ENCODE measurements at places on chromosomes 7 and 10. TPM values are rescaled to one million over a fixed set of nuclear protein-coding genes. Genes with fewer than 3 reads are reported as not detected.

The CCDC136 gene
- total RNA-seq, result 3.3 TPM

The VAX1 gene
- not detected for total RNA-seq

The CABCOCO1 gene
- 0.51 TPM for total RNA-seq

The C10orf62 gene
- not detected for total RNA-seq

The TAC1 gene
- not detected for total RNA-seq

DNA sequence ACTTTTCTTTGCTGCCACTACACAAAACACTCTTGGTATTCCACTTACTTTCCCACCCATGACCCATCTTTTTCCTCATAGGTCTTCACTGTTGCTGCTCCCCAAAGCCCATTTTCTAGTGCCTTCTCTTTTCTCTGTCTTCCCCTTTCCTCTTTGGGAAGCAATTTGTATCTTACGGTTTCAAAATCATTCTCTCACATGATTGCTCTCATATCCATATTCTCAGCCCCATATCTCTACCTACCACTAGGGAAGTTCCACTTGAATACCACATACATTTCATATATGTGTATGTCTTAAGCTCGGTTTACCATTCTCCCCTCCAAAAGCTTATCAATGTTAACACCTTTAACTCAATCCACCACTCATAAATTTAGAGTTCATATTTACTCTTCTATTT is 3.2 kb upstream of the UBE2D1 start:
- DNase-seq, result no peak

DNA sequence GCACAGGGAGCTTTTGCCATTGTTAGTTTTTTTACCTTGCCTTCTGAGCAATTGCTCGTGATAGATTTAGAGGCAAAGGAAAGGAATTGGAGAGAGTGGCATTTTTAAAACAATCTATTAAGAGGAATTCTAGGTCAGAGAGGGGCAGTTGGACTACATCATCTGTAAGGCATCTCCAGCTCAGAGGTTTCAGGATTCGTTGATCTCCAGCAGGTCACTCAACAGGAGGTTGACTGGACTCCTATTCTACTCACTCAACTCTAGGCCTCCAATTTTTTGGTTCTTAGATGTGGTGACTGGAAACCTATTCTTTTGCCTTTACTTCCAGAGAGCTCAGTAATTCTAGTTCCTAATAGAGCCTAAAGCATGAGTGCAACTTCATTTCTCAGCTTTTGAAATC is 42.8 kb downstream of the TBXAS1 start:
- no peak for DNase-seq

DNA sequence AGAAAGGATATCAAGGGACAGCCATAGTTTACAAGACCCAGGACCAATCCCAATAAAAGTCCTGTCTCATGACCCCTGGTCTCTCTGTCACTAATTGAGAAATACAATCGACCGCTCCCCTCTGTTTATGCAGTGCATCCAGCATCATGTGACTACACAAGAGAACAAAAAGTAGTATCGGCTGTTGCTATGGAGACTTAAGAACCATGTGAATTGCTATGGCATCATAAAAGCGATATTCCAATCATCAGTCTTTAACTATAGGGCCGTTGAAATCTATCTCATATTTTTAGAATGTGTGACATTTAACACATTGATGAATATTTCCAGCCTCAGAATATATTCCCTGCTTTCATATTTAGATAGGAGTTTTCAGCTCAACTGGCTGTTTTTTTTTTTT is 139.3 kb downstream of the FRMD4A start:
- DNase-seq, result no peak

DNA sequence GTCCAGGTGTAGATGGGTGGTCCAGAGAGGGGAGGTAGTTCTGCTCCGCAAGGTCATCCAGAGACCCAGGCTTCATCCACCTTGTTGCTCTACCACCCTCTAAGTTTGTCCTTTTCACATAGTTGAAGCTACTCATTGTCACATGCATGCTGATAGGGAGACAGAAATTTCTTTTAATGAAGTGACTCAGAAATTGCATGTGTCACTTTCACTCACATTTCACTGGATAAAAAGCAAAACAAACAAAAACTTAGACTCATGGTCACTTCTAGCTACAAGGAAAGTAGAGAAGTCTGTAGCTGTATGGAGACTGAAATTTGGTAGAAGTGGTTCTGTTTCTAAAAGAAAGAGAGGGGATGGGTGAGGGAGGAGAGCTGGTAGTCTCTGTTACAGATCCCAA is 161.9 kb downstream of the SORCS3 start:
- no peak for DNase-seq

- DNase-seq, result no peak
Measured at GRCh38 chr7:34463830-34464229, 194.2 kb upstream of the NPSR1 start.

DNA sequence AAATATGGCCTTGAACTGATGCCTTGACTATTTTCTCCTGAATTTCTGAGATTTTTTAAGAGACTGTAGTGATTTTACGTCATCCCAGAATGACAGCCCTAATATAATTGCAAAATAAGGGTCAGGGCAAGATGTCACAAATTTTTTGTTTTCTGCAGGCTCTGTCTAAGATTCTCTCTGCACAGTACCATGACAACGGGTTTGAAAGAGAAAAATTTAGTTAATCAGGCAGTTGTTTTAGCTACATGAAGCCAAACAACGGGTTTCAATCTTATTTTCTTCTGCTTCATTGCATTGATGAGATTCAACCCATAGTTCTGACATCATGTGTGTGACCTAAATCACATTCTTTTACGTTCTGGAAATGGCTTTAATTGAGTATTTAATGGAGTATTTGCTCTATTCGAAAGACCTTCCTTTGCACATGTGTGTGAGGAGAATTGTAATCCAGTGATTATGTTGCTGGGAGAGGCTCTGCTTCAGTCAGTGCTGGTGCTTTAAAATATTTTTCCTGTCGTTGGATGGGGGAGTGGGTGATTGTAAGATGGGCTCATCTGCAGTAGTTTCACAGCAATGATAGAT is 118.0 kb upstream of the RHOBTB1 start:
- DNase-seq, result no peak

GRCh38 chr10:119113751-119114732 is 10.1 kb downstream of the DENND10 start:
- no peak for DNase-seq

DNA sequence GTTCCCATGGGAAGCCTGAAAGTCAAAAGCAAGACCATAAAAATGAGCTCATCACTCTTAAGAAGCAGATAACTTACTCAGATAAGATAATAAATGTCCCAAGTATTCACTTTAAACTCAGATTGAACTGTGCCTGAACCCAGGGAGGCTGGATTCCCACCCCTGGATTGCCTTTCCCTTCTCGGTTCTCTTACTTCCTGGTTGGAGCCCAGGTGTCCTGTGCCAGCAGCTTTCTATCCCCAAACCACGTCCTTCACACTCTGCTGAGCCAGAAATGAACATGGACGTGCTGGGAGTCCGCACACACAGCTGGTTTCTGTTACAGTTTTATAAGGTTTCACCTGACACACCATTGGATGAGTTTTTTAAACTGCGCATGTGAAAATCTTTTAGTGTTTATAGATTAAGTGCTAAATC is 636.2 kb upstream of the IGFBP3 start:
- DNase-seq, result no peak

- DNase-seq, result peak; percentile 16
Measured at GRCh38 chr10:61063034-61063433, 119.0 kb upstream of the RHOBTB1 start.

DNA sequence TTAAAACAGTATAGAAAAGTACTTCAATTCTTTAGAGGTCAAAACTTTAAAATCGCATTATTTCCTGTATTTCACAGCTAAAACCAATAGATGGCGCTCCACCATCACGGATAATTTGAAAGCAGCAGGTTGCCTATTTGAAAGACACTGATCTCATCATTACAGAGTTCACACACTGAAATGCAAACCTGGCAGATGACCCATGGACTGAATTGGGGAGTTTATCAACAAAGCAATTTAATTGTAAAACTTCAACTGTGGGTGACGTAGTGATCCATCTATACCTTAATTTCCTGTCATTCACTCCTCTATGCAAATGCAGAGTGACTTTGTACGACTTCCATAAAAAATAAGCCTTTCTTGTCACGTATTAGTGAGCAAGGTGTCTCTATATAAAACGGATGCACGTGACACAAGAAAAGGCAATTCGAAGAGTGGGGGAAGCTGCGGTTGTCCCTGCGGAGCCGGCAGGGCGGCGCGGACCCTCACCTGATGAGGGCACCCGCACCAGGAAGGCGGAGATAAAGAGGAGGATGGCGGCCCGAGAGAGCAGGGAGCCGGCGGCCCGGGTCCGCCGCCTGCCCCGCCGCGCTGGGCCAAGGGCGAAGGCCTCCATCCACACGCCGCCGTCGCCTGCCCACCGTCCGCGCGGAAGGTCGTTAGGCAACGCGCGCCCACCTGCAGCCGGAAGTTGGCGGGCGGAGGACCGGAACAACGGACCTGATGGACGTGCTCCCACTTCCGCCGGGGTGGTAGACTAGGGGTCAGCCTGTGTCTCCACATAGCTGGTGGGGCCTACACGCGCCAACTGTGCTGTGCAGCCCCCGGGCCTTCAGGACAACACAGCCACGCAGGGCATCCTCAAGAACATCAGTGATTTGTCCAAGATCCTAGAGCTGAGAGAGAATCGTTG is at the start of gene ZPBP:
ZPBP (minus strand) TSS at position 668 of the 913 bp plus-strand sequence; CDS start at position 616, 52 bp downstream.
- DNase-seq, result peak; percentile 40

- DNase-seq, result no peak
Measured at GRCh38 chr7:105766421-105767073, 109.9 kb downstream of the ATXN7L1 start.

GRCh38 chr7:66682350-66683093 is 53.8 kb downstream of the KCTD7 start:
- peak; percentile 15 for DNase-seq

- no peak for DNase-seq
Measured at GRCh38 chr7:131145770-131146169, 181.9 kb upstream of the MKLN1 start.

- DNase-seq, result peak; percentile 35
Measured at GRCh38 chr10:123614888-123615287, 51.3 kb upstream of the GPR26 start.

GRCh38 chr10:86945361-86946212 is 11.8 kb downstream of the MMRN2 start:
- no peak for DNase-seq

DNA sequence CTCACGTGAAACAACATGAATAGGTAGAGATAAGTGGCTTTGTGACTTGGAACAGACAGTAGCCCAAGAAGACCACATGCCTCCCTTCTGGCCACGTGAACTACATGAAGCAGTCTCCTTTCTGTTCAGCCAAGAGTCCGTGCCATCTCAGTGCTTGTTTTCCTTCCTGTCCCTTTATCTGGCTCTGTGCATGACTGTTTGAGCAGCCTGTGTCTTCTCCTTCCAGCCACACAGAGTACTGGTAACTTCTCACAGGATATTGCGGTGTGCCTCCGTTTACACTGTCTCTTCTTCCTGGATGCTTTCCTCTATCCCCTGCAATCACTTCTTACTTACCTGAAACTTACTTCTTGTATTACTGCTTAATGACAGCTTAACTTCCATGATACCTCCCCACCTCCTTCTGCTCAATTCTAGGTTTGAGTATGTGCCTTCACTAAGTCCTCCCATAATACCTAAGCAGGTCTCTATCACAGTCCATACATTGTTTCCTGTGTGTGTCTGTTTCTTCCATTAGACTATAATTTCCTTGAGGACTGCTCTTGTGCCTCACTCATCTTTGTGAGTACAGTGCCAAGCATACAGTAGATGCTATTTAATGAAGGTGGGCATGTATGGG is 748.7 kb downstream of the AUTS2 start:
- no peak for DNase-seq

DNA sequence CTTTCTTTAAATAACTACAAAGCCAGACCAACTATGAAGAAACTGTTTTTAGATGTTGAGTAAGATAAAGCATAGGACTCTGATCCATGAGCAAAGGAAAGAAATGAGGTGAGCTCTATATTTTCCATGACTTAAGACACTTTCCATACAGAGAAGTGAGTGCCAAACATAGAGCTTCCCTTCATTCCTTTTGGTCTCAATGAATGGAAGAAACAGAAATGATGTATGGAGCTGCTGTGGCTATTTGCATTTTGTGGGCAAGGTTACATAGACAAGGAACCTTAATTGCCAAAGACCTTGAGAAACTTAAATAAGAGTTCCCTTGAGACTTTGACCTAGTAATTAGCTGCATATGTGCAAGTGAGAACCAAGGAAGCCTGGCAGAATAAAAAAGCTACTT is 1152.2 kb downstream of the XPNPEP1 start:
- no peak for DNase-seq

DNA sequence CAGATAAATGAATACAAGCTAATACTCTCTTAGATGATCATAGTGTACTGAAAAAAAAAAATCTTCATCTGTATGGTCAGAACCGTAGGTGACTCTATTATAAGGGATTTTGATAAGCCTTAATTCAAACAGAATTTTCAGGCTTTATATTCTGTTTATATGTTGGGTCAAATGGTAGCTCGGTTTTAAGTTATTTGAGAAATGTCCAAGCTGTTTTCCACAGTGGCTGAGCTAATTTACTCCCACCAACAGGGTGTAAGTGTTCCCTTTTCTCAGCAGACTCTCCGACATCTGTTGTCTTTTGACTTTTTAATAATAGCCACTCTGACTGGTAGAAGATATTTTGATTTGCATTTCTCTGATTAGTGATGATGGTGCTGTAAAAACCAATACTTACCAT is 328.8 kb upstream of the MAGI2 start:
- no peak for DNase-seq

- peak; percentile 29 for DNase-seq
Measured at GRCh38 chr7:138980563-138981291, 462 bp downstream of the KIAA1549 start.

- DNase-seq, result no peak
Measured at GRCh38 chr7:69090936-69091335, 507.3 kb upstream of the AUTS2 start.

Data from endothelial cell of umbilical vein (primary cell).